ENCODE measurements at places on chromosomes 11 and 22. TPM values are rescaled to one million over a fixed set of nuclear protein-coding genes. Genes with fewer than 3 reads are reported as not detected.

Gene WBP2NL
- total RNA-seq, result 1.7 TPM

Gene TMEM45B
- total RNA-seq, result not detected

Gene OR5D13
- not detected for total RNA-seq

Gene GPR83
- under 0.01 TPM for total RNA-seq

Gene MFNG
- total RNA-seq, result 1.5 TPM

Gene CNTN5
- total RNA-seq, result not detected

Gene PATE2
- 0.29 TPM for total RNA-seq

Gene CSNK2A3
- 2.6 TPM for total RNA-seq

Gene DEAF1
- total RNA-seq, result 26.6 TPM

Gene BBOX1
- not detected for total RNA-seq

Data from smooth muscle cell of trachea (primary cell).